ENCODE measurements at places on chromosomes 6 and 20.

DNA sequence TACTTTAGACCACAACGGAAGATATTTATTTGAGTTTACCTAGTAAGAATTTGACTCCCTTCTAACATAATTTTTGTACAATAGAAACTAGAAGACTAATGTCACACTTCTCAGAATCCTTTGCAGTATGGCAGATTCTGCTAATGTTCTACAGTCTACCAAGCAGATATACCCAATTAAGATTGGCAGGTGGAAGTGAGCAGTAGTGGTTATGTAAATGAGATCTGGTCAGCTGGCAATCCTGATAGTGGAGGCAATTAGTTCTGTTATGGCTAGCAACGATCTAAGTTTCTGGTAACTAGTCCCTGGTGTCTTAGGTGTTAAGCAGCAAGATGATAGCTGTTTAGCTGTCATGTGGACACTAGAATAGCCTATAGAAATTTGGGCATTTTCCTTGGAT is 101.0 kb downstream of the CENPW start:
- peak; percentile 9 for DNase-seq

GRCh38 chr6:153090241-153090930 is 40.7 kb downstream of the RGS17 start:
- DNase-seq: no peak

DNA sequence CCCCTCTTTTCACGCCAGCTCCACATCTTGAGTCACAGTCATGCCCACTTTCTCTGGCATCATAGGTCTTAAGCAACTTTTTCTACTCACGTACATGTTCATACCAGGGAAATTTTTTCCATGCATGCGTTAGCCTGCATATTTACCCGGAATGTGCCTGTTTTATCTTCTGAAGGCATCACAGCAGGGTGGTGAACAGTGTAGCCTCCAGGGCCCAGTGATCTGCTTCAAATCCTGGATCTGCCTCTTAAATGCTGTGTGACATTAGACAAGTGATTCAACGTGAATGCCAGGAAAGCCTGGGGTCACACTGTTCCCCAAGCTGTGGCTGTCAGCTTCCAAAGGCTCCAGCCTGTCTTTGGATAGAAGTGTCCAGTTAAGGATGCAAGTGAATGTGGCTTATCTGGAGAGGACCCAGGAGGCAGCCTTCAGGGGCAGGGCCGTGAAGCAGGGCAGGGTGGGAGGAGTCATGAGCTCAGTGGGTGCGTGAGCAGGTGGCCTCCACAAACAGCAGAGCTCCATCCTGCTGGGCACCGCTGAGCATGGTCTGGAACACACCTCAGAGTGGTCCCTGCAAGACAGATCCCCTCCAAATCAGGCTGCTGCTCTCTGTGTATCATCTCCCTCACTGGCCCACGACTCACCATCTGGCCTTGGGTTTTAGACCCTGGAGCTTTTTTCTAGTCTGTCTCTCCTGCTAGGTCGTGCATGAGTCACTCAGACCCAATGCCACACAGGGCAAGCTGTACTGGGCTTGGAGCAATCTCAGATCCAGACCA is 30.4 kb upstream of the CD93 start:
- DNase-seq: no peak

DNA sequence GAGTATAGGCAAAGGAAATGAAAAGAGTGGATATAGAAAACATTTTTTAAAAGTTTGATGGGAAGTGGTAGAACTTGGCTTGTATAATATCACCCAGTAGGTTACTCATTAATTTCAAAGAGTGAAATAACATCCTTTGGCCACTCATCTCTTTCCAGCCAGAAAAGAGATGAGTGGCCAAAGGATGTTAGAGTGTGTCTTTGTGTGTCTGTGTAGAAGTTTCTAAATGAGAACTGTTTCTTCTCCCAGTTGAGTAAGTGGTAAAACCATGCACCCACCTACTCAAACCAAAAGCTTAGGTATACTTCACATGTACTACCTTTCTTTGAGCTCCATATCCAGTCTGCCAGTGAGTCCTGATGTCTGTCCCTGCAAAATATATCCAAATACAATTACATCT is 47.7 kb upstream of the TMEM244 start:
- DNase-seq: no peak

DNA sequence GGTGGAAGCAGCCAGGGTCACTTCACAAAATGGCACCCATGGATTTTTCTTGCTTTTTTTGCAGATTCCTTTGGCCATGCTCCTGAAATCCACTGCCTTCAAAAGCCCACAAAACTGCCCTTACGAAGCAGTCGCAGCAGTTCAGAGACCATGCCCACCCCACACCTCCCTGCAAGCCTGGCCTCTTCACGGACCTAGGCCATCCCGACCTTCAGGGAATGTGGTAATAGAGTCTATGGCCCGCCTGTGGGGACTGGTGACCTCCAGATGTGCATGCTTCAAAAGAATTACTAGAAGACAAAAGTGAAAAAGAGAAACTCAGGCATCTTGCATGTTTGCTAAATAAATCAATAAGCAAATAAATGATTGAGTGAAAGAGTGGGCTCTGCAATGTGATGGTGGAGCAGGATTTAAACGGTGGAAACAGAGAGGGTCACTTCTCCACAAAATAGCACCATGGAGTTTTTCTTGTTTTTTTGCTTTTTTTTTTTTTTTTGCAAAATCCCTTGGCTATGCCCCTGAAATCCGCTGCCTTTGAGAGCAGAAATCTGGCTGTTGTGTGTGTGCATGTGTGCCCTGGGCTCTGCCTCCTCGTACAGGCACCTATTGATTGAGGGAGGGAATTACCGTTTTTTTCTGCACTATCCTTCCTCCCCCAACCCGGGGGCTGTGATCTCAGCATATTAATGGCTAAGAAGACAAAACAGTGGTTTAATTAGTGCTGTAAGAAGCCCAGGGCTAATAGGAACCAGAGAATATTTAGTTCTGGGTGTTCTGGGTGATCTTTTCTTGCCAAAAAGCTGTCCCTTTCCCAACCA is 107.4 kb downstream of the PXDC1 start:
- no peak for DNase-seq

DNA sequence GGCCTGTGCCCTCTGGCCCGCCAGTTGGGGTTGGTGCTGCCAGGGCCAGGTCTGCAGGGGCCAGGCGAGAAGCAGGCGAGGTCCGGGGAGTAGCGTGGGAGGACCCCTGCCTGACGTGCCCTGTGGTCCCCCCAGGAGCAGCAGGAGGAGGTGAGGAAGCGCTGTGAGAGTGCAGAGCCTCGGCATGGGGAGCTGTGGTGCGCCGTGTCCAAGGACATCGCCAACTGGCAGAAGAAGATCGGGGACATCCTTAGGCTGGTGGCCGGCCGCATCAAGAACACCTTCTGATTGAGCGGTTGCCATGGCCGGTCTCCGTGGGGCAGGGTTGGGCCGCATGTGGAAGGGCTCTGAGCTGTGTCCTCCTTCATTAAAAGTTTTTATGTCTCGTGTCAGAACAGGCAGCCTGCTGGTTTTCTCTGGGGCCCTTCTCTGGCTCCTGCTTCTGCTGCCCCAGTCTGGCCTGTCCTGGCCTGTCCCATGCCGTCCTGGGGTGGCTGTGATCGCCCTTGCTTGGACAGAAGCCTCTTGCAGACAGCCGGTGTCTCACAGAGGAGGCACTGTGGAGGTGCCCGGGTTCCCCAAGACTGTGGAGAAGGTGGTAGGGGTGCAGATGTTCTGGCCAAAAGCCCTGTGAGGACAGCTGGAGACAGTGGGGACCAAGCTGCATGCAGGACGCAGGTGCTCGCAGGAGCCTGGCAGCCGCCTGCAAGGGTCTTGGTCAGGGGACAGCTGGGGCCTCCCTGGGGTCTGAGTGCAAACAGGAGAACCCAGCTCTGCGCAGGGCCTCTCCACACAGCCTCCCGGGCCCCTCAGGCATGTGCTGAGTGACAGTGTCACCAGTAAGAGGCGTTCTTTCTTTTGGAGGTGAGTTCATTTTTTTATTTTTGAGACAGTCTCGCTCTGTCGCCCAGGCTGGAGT is 3.0 kb upstream of the C20orf204 start:
- DNase-seq: no peak

GRCh38 chr6:16764188-16764950 is 3.1 kb upstream of the ATXN1 start:
- DNase-seq: no peak

DNA sequence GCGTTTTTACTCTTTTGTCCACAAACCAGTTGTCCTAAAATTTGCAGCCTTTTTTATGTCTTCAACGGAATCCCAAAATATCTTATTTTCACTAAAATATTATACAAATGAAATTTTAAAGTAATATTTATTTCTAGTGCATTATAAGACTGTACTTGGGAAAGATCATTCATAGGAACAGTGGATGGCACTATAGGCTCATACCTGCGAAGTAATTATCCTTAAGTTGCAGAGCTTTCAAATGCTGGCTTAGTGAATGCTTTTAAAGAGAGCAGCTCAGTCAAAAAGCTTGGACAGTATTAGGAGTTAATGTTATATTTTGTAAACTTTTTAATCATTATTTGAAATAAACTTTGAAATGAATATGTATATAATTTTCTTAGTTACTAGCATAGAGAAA is 254.9 kb downstream of the CDKAL1 start:
- no peak for DNase-seq

DNA sequence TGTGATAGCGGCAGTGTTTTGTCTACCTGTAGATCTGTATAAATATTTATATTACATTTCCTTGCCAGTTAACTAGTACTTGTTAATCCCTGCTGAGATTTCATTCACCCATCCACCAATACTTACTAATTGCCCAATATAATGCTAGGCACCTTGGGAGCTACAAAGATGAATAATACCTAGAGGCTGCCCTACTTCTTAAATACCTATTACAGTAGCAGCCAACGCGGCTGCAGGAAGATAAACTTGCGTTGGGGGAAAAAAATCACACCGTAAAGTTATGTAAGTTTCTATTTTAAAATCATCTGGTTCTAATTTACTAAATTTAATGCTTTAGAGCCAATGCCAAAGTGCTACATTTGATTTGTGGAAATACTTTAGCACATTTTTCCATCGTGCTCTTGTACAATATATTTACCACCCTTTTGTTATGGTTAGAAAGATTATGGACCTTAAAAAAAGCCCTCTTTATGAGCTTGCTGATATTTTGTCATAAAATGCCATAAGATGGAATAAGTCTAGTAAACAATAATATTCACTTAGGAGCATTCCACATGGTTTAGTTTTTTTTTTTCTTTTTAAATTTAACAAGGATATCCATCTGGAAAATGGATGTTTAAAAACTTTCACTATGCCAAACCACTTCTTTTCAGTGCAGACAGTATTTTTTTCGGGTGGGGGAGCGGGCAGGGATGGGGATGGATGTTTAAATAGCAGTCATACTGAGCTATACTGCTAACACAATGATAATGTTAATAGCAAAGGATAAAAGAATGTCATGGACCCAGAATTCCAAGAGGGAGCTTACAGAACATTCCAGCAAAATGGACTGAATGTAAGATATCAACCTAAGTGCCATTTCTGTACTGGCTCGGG is 13.2 kb upstream of the NEDD9 start:
- no peak for DNase-seq

DNA sequence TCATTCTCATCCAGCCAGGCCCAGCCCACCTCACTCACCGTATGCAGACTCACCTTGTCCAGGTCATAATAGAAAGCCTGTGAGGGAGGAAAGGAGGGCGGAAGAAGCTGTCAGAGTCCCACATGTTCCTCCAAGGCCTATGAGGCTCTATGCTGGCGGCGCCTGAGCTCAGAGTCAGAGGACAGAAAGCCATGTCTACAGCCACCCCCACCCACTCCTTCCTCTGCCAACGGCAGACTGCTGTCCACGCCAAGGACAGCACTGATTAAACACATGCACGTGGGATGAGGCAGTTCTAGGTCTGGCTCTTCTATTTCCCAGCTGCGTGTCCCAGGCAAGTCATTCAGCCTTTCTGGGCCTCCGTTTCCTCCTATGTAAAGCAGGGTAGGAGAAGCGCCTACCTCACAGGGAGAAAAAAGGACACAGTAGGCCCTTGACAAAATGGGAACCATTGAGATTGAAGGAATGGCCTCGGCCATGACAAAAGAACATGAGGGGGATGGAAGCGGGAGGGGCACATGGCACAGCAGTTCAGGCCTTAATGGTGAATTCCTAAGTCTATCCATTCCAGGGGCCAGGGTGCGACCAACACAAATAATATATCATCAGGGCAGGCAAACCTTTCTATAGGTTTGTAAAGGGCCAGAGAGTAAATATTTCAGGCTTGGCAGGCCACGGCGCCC is 80.1 kb downstream of the RIPOR3 start:
- DNase-seq: no peak

GRCh38 chr6:56946368-56946767 is 8.5 kb upstream of the BEND6 start:
- DNase-seq: no peak

DNA sequence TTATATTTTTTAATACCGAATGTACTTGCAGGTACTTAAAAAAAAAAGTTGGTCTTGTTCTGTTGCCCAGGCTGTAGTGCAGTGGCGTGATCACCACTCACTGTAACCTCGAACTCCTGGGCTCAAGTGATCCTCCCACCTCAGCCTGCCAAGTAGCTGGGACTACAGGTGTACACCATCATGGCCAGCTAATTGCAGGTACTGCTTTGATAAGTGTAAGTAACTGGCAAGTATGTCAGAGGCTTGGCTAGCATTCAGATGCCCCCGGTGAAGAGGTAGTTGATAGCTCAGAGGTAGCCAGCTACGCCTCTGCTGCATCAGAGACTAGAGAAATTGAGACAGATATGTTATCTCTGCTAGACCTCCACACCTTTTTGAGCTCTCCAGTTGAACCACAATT is 40.5 kb downstream of the BTBD9 start:
- DNase-seq: no peak

- no peak for DNase-seq
These were observed 102.7 kb upstream of the QKI start for GRCh38 chr6:163311830-163312229.

- peak; percentile 80 for DNase-seq
These were observed 13.8 kb upstream of the GTF3C6 start for GRCh38 chr6:110944681-110945151.

DNA sequence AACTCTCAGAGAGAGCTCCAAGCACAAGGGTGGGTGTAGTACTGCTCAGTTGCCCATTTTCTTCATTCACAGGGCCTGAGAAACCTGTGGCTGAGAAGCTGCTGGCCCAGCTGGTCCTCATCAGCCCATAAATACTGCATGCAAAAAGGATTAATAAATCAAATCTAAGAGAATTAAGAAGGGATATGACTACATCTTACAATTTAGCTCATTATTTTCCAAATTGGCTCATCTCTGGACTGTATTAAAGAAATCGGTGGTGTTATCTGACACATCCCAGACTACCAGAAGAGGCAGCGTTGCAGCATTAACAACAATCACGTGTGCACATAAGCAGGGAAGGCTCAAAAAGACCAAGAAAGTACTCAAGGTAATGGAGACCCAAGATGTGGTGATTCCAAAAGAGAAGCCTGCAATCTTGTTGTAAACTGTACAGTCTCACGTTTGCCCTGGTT is 90.7 kb downstream of the CD24 start:
- no peak for DNase-seq

GRCh38 chr6:33277663-33278391 is 904 bp downstream of the B3GALT4 start:
- peak; percentile 77 for DNase-seq

DNA sequence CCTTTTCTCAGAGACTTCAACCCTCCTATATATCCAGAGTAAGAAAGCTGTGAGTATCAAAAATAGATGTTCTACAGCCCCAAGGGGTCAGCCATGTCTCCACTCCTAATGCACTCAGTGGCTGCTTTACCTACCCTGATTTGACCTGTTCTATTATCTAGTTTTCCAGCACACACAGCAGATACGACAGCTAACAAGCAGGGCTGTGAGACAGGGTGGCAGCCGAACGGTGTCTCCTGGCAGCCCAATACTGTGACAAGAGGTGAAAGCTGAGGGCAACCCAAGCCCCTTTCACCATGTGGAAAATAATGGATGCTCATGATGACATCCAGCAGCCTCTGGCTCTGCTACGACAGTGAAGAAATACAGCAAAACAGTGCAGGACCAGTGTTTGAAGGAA is 67.9 kb downstream of the KIF13A start:
- no peak for DNase-seq

Measured in GM06990 (cell line).